ENCODE measurements at places on chromosomes 3 and 15.
A peak's percentile ranks its signal among the peaks of the same experiment; 100 is the strongest.

DNA sequence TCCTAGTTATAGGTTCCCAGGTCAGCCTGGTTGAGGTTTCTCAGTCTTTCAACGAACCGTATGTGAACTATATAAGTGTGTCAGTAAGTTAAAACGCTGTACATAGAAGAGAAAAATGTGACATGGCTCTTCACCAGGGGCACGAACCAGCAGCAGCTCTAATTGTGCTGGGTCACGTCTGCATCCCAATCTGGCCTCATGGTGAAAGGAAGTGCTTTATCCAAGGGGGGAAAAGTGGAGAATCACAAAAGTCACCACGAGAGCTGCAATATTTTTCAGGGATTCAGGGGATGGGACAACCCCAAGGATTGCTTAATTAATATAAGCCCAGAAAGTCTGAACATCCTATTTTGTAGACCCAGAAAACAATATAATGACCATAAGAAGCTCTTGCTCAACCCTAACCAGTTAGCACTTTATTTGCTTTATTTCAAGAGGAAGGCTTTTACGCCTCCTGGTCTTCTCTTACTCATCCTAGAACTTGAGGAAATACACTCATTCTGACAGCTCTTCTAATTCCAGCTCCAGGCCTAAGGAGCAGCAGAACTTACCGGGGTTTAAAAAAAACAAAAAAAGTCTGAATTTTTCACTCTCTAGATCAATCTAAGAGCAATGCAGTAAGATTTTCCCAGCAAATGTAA lies 16.5 kb downstream of the ANXA2 start:
- DNase-seq = no peak

DNA sequence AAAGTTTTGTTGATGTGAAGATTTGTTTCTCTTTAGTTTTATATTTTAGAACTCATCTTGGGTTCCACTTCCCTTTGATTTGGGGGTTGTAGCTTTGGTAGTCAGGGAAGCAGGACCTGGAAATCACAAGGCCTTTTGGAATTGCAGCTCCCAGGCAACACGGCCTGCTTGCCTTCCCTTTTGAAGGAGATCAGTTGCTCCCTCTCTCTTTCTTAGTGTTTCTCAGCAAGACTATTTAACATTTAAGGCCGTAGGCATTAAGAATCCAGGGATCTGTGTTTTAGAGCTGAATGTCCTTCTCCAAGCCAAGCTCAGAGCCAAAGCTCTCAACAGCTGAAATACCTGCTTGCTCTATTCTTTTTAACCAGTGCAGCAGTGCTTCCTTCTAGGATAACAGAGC lies 310.3 kb downstream of the PTPRG start:
- DNase-seq = no peak

DNA sequence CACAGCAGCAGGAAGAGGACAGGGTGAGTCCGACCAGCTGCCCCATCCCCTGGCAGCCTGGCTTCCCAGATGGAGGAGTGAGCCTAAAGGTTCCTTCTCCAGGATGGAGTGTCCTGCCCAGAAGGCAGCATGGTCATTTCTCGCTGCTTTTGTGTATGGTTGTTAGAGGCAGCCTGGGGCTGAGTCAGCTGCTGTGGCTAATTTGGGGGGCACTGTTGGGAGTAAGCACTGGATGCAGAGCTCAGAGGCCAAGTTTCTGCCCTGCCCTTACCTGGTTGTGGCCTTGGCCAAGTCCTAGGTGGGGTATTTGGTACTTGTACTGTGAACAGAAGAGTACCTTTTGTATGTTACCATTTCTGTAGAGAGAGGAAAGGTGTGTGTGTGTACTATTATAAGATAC lies 78.6 kb downstream of the ADAMTS7 start:
- DNase-seq = no peak

DNA sequence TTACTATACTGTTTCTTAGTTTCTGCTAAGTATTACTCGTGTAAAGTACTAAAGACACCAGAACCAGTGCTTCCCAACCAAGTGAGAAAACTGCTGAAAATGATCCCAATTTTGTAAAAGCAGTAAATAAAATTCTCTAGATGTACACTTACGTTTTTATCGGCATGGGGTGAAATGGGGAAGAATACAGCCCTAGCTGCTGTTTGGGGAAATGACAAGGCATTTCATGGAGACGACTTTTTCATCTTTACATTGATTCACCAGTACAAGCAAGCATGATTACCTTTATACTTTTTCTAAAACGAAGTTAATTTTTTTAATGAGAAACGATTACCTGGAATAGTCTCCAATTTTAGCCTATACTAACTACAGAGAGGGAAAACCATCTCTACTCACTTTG lies 1.4 kb downstream of the PSMD6 start:
- DNase-seq = no peak

GRCh38 chr3:126109880-126110235 lies 25.9 kb upstream of the SLC41A3 start:
- DNase-seq = no peak

- DNase-seq = no peak
Measured at GRCh38 chr15:69145694-69146492, 14.5 kb upstream of the GLCE start.

- DNase-seq = no peak
Measured at GRCh38 chr15:96218623-96219455, 111.7 kb upstream of the NR2F2 start.

DNA sequence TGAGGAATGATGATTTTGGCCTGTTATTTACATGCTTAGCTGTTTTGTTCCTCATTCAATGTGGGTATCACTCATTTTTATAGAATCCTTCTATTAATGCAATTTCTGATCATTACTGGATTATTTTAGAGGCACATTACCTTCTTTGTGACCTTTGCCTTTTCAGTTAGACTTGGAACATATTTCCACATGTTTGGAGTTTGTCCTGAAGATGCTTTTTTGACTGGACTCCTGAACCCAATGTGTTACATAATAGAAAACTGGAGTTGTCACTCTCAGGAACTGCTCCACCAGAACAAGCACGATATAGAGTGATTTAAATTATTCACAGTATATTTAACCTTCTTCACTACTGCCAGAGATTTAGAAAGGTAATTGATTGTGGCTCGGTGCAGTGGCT lies 59.5 kb downstream of the TP63 start:
- no peak for DNase-seq

DNA sequence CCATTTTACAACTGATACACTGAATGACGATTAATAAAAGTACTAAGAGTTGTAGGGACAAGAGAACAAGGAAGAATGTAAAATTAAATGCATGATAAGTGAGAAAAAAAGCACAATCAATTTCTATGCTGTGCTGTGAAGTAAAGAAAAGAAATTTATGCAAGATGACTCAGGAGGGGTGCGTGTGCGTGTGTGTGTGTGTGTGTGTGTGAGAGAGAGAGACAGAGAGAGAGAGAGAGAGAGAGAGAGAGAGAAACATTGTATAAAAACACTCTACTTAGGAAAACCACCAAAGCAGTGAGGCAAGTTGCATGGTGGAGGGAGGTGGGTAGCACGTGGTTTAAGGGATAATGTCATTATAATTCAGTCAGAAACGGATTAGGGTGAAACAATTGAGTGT lies 580.8 kb upstream of the ALCAM start:
- no peak for DNase-seq

DNA sequence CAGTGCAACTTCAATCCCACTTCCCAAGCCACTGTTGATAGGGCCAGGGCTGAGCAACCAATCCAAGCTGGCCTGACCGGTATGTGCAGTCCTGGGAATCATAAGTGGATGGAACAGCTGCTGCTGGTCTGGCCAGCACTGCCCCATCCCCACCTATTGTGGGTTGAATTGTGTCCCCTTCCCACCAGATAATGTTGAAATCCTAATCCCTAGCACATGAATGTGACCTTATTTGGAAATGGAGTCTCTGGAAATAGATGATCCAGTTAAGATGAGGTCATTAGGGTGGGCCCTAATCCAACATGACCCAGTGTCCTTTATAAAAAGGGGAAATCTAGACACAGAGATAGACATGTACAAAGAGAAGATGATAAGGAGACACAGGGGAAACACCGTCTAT lies 13.7 kb upstream of the PDIA5 start:
- DNase-seq = no peak

DNA sequence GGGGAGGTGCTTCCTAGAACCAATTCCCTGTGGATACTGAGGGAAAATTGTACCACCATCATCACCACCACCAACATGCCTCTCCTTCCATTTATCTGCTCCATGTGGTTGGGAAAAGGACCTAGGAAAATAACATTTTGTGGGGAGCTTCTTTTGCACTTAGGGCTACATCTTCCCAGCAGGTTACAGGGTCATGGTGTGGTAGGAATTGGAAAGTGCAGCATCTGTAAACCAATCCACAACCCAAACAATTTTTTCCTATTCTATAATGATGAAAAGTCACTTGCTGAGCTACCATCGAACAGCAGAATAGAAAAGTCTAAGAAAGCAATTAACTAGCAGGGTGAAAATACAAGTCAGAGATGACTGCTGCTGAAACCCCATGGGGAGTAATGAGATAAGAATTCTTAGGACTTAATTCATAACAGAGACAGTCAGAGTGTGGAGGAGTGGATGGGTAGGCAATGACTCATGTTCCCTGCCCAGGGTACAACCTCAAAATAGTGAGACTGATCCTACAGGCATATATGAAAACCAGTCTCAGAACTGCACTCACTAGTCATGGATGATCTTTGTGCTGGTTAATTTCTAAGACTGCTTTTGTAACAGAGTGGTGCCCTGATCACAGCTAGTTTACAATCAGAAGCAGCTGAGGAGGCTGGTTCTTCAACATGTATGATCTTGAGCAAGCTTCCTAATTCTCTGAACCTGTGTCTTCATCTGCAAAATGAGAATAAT lies 38.1 kb upstream of the LEKR1 start:
- DNase-seq = peak; percentile 79

DNA sequence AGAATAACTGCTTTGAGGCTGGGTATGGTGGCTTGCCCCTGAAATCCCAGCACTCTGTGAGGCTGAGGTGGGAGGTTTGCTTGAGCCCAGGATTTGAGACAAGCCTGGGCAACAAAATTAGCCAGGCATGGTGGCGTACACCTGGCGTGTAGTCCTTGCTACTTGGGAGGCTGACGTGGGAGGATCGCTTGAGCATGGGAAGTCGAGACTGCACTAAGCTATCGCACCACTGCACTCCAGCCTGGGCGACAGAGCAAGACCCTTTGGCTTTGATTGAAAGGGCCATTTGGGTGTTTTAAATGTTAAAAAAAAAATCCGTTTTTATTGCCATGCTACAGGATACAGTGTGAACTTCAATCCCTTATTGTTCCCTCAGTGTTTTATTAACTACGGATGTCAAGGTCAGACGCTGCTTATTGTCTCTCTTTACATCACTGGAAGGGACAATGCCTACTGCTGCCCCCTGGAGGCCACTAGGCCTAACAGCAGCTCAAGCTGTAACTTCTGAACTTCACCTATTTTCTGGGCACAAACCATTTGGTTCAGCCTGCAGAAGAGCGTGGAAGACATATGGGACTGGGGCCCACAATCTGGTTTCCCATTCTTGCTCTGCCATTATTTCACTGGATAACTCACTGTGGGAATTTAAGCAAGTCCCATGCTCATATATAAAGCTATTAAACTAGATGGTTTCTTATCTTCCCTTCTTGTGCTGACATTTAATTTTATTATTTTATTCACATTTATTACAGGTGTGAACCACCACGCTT lies 15.3 kb upstream of the IREB2 start:
- DNase-seq = peak; percentile 77

- DNase-seq = no peak
Measured at GRCh38 chr15:29055876-29056275, 170.1 kb downstream of the APBA2 start.

DNA sequence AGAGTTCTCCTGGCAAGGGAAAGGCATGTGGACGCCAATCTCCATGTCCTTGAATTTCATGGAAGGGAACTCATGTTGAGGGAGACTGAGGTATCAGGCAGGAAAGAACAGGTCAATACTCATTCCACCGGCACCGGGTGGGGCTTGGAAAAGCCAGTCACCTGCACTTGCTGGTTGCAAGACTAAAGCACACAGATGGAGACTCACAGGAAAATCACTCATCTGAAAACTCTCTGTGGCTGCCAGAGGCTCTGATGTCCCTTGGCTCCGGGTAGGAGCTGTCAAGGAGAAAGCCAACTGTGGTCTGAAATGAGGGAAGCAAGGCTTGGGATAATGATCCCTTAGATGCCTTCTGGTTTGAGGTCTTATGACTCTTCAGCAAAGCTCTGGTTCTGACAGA lies 8.7 kb upstream of the CGNL1 start:
- no peak for DNase-seq

- DNase-seq = no peak
Measured at GRCh38 chr3:1447452-1447851, 354.6 kb downstream of the CNTN6 start.

DNA sequence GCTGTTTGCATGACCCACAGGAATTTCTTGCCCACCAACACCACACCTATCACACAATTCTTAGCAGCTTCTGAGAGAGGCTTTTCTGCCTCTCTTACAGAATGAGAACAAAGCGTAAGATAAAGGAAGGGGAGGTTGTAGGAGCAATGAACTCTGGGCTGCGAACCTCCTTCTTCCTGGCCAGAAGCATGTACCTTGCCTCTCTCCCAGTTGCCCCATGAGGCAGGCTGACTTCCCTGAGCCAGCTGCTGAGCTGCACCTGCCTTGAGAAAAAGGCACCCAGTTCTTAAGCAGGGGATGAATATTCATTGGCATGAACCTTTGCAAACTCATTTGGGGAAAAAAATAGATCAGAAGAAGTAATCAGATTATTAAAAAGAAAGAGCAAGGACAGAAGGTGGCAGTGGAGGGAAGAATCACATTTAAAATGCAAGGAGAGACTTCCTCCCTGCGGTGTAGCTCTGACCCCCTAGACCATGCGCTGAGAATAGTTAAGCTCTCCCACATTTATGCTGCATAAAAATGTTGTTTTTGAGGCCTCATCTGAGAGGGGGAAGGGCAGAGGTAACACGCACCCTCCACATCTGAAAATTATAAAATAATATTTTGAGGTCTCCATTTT lies 304.8 kb downstream of the EPHB1 start:
- no peak for DNase-seq

DNA sequence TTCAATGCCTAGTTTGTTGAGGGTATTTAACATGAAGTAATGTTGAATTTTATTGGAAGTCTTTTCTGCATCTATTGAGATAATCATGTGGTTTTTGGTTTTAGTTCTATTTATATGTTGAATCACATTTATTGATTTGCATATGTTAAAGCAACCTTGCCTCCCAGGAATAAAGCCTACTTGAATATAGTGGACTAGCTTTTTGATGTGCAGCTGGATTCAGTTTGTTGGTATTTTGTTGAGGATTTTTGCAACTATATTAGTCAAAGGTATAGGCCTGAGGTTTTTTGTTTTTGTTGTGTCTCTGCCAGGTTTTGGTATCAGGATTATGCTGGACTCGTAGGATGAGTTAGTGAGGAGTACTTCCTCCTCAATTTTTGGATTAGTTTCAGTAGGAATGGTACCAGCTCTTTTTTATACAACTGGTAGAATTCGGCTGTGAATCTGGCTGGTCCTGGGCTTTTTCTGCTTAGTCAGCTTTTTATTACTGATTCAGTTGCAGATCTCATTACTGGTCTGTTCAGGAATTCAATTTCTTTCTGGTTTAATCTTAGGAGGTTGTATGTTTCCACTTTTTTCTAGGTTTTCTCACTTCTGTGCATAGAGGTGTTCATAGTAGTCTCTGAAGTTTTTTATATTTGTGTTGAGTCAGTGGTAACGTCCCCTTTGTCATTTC lies 209.8 kb upstream of the RBMS3 start:
- DNase-seq = no peak

- DNase-seq = no peak
Measured at GRCh38 chr3:147977001-147977400, 567.8 kb downstream of the ZIC1 start.

GRCh38 chr3:111811811-111812210 lies 47.3 kb upstream of the PHLDB2 start:
- no peak for DNase-seq

Data from activated CD4-positive, alpha-beta T cell treated with anti-CD3 and anti-CD28 coated beads, Interleukin-10, Interleukin-2, amounts not matched to agents 100 ng/mL and 50 ng/mL, durations not matched to agents 16 hours and 8 hours (primary cell).